ENCODE measurements at places on chromosomes 3 and 15.

- DNase-seq: no peak
Measured at GRCh38 chr3:53163444-53164387, 2.7 kb downstream of the PRKCD start.

GRCh38 chr15:60418096-60418495, 20.3 kb upstream of the ANXA2 start:
- no peak for DNase-seq

- no peak for DNase-seq
Measured at GRCh38 chr3:127961963-127962362, 46.9 kb downstream of the KBTBD12 start.

DNA sequence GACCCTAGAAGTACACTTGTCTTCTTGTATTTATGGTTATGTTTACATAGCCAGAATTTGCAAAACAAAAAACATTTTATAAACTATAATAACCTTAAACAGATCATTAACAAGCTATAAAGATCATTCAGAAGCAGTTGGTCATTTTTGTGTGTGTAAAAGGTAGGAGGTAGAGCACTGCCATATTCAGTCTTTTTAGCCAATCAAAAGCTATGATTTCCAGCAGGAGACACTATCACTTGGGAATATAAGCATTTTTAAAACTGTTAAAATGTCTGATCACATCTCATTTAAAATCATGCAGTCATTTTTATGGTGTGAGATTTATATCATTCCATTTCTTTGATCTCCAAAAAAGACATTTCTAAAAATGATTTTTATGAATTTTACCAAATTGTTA, 42.6 kb upstream of the ATP2C1 start:
- DNase-seq: no peak

DNA sequence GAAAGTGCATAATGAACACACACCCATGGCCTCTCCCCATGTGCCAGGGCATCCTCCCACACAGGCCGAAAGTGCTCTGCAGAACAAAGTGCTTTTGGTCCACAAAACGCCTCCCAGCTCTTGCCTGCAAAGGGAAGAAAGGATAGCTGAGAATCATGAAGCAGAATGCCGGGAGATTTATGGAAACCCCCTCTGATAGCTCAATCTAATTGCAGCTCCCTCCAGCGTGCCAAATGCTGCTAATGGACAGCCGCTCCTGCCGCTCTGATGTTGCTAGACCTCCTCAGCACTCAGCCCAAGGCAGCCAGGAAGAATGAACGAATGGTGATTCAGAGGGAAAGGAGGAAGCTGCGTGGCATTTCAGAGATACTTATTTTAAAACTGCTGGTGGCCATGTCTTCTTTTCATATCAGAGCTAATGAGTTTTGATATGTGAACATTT, 145.3 kb downstream of the TJP1 start:
- DNase-seq: no peak

DNA sequence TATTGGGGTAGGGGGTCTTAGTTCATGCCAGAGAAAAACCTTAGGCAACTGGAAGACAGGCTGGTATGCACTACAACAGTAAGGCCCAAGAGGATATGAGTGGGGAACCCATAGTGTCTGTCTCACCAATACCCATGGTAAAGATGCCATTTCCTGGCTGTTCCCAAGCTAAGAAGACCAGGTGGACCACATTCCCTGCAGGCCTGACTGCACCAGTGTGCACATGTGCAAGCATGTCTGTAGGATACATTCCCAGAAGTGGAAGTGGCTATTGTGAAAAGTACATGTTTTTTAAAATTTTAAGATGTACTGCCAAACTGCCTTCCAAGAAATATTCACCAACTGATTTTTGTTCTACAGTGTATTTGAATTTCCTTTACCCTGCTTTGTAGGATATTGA, 207.3 kb upstream of the CTNNB1 start:
- DNase-seq: no peak

DNA sequence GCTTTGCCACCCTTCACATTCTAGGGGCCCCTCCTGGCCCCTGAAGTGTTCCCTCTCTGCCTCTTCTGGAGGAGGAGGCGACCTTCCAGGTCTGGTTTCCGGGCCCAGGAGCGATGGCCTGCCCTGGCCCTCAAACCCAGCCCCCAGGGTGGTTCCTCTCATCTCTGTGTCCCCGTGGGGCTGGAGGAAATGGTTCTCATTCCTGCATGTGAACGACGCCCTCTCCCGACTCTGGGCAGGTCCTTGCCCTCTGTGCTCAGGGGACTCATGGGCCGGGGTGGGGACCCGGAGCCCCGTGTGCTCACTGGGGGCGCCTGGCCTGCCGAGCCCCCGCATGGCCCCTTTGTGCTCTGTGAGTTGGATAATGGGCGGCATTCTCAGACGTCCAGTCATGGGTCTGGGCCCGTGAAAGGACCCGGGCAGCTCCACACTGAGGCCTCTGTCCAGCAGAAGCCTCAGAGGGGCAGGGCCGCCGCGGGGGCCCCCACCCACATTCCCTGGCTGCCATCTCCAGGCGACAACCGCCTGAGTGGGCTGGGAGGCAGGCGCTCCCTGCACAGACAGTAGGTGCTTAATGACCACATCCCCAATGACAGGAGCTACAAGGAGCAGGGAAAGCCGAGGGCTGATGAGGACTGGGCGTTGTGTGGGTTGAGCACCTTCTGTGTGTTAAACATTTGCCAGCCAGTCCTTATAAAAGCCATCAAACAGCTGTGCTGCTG, 5.5 kb upstream of the PLXND1 start:
- DNase-seq: no peak

DNA sequence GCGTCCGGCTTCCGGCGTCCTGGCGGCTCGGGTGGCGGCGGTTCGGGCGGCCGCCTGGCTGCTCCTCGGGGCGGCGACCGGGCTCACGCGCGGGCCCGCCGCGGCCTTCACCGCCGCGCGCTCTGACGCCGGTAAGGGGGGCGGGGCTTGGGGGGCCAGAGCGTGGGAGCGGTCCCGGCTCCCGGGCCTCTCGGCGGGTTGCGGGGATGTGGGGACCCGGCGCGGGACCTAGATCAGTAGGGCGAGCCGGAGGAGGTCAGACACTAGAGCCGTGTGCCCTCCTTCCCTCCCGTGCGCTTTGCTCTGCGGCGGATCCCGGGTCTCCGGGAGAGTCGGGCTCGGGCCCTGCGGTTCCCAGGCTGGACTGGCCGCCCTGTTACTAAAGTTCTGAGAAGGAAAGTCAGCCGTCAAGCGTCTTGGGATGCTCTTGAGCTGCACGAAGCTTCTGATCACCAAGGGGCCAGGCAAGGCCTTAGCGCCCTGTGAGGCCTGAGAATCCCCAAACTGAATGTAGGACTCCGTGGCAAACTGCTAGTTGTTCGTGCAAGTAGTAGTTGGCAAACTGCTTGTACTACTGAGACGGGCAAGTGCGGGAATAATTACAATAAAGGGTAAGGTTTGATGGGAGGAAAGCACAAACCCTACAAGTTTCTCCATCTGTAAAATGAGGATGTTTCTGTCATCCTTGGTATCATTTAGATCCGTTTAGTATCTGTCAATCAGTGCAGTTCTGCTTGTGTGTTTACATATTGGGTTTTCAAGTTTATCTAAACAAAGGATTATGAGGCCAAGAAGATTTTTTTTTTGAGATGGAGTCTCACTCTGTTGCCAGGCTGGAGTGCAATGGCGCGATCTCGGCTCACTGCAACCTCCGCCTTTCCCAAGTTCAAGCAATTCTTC, 587 bp downstream of the PIGX start:
- DNase-seq: no peak

- no peak for DNase-seq
Measured at GRCh38 chr15:62880278-62880677, 162.3 kb upstream of the TPM1 start.

GRCh38 chr3:23664459-23664858, 141.3 kb upstream of the UBE2E1 start:
- DNase-seq: no peak

- DNase-seq: no peak
Measured at GRCh38 chr3:10149226-10149625, 7.6 kb downstream of the VHL start.

GRCh38 chr3:119534296-119534695, 25.1 kb downstream of the CD80 start:
- DNase-seq: no peak

GRCh38 chr15:67885861-67886260, 46.0 kb upstream of the RNU6-1 start:
- DNase-seq: no peak

GRCh38 chr15:65752151-65752700, 39.9 kb downstream of the DENND4A start:
- DNase-seq: no peak

GRCh38 chr15:25088261-25088790, 133.5 kb downstream of the SNRPN start:
- no peak for DNase-seq

GRCh38 chr15:71096676-71097075, 18.6 kb upstream of the THSD4 start:
- DNase-seq: no peak

GRCh38 chr3:88059380-88060170, 520 bp downstream of the ZNF654 start:
- DNase-seq: no peak
